ENCODE measurements at places on chromosomes 6 and 20.

GRCh38 chr6:13300643-13301590 is 27.4 kb downstream of the TBC1D7 start:
- DNase-seq = no peak

GRCh38 chr6:7691675-7692452 is 34.0 kb upstream of the BMP6 start:
- DNase-seq = no peak

DNA sequence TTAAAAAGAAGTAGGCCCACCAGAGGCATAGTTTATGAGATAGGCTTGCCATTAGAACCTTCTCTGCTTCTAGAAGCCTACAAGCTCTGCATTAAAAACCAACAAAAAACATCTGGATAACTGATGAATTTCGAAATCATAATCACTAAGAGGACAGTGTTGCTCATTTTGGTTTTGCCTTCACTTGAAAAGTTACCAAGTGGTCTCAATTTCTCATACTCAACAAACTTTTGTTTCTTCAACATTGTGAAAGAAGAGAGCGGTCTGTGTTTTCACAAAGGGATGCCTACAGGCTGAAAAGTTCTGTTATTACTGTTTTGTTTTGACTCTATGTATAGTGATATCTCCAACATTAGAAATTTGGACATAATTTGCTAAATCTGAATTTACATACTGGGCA is 98.9 kb downstream of the PDSS2 start:
- DNase-seq = no peak

DNA sequence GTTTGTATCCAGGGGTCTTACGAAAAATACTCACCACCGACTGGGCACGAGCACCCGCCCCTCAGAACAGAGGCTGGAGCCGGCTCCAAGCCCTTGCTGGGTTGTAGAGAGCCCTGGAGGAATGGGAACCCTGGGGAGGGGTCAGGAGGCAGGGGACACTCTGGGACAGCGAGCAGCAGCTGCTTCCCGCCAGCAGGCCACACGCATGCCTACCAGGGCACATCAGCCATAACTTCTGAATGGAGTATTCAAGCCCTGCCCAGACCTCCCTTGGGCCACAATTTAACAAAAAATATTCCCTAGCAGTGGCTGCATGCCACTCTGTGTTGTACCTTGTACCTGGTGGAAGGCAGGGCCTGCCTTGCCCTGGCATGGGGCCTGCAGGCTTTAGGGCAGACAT is 31.6 kb upstream of the CD93 start:
- no peak for DNase-seq

DNA sequence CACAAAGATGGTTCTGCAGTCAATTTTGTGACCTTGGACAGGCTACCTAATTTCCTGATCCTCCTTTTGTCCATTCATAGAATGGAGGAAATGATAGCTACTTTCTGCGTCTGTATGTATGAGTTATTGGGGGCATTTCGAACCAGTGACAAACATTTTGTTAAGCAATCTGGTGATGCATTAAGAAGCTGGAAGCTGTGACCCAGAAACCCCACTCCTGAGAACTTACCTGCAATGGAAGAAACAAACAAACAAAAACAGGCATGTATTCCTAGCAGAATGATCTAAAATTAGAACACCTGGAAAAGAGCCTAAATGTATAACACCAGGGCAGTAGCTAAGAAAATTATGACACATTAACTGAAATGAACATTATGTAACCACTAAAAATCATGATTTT is 33.4 kb upstream of the PRND start:
- no peak for DNase-seq

DNA sequence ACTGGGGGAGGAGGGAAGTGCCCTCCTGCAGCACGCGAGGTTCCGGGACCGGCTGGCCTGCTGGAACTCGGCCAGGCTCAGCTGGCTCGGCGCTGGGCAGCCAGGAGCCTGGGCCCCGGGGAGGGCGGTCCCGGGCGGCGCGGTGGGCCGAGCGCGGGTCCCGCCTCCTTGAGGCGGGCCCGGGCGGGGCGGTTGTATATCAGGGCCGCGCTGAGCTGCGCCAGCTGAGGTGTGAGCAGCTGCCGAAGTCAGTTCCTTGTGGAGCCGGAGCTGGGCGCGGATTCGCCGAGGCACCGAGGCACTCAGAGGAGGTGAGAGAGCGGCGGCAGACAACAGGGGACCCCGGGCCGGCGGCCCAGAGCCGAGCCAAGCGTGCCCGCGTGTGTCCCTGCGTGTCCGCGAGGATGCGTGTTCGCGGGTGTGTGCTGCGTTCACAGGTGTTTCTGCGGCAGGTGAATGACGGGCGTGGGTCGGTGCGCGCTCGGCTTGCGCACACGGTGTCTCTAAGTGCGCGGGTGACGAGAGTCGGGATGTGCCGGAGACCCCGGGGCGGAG is at the start of gene CDKN1A:
Gene CDKN1A (plus strand): TSS at position 227 of the 555 bp plus-strand sequence. CDS start 5,388 bp downstream, outside the sequence.
- DNase-seq = peak; percentile 79

GRCh38 chr6:33727932-33728331 is 16.4 kb upstream of the UQCC2 start:
- DNase-seq = no peak

GRCh38 chr20:32819992-32820697 is 391 bp downstream of the MAPRE1 start:
- peak; percentile 82 for DNase-seq

DNA sequence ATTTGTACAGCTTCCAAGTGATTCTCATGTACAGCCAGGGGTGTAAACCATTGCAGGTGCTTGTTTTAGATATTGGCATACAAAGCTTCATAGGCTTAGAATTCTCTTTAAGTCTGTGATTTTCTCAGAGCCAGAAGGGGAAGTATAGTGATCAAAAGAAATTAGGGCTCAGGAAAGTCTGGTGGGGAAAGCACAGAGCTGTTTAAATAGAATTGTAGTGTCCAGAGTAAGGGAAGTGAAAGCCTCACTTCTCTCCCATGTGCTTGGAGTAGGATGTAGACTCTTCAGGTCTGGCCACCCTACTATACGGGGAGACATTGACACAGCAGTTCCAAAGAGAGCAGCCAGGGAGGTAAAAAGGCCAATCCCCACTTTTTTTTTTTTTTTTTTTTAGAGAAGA is 10.4 kb downstream of the GCNT2 start:
- no peak for DNase-seq

GRCh38 chr20:62710886-62711702 is 2.5 kb downstream of the NTSR1 start:
- DNase-seq = no peak

DNA sequence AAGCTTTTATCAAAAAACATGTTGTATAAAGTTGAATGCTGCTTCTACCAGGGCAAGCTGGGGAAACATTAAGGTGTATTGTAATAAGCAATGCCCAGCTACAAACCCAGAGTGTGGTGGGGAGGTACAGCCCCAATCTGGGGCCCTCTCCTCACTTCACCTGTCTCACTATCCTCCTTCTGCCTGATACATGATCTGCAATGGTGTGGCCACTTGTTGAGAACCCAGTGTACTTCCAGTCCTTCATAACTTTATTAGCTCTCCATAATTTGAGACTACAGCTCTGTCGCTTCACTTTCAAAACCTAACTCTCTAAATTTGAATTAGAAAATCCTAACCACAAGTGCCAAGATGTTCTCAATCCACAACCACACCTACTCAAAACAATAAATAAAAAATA is 84.9 kb downstream of the EPB41L2 start:
- no peak for DNase-seq

DNA sequence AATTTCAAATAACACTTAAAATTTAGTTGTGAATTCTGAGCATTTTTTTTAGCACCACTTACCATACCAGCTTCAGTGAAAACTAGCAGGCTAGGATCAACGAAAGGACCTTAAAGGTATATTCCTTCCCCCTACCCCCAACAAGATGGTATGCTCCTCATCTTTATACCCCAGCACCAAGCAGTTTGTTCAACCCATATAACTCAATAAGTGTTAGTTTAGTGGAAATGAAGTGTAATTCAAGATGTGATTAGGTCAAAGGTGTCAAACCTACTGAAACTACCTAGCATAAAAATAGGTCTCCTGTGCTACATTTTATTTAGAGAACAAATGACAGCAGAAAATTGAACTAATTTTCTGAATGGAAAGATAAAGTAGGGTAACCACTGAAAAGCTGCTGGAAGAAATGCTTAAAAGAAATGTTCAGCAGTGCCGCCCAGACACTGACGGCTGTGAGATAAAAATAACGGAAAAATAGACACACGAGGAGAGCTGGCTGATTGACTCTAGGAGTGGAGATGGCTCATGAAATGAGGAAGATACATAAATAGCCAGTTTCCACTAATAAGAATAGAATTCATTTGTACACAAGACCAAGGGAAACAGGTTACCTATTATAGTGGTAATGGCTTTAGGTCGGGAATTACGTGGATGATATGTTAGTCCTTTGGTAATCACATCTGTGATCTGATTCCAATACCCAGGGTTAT is 94.8 kb downstream of the IPCEF1 start:
- no peak for DNase-seq

GRCh38 chr20:1122388-1123315 is 4.2 kb downstream of the PSMF1 start:
- no peak for DNase-seq

DNA sequence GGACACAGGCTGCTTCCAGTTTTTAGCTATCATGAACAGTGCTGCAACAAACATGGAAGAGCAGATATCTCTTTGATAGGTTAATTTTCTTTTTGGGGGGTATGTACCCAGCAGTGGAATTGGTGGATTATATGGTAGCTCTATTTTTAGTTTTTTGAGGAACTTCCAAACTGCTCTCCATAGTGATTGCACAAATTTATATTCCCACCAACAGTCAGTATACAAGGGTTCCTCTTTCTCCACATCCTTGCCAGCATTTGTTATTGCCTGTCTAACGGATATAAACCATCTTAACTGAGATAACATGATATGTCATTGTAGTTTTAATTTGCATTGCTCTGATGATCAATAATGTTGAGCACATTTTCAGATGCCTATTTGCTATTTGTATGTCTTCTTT is 237.6 kb downstream of the MMUT start:
- DNase-seq = no peak

DNA sequence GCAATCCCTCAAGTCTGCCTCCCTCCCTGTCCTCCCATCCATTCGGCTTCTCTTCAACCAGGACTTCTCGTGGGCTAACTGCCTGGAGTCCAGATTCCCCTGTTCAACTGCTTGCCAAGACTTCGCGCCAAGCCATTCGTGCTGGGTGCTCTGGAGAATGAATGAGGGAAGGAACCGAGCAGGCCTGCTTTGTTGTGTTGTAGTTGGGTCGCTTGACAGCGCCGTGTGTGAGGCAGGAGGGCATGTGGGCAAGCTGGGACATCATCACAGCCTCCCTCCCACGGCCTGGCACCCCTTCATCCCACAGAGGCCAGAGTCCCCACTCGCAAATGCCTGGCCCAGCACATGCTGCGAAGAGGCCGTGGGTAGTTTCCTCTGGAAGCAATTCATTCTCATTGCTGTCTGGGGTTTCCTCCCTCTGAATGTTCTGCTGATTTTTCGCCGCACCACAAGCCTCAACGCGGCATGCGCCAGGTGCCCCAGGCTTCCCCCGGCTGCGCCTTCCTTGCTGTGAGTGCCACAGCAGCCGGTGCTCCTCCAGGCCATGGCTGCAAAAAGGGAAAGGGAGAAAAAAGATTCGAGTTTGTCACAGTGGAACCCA is 336.0 kb downstream of the QKI start:
- DNase-seq = no peak

DNA sequence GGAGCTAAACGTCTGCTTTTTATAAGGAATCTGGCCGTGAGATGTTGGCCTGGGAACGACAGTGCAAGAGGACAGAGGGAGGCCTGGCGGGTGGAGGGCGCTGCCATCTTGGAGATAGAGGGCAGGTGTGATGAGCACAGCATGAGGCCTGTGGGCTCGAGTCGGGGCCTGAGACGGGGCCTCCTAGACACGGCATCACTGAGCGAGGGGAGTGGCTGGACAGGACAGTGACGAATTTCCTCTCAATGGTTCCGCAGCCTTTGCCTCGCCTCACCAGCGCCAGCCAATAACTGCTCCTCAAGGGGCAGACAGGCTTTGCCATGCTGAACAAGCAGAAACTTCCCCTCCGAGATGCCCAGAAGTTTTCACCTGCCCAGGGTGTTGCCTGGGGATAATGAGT is 376.7 kb downstream of the THBS2 start:
- no peak for DNase-seq

- no peak for DNase-seq
Observed at GRCh38 chr6:112910256-112910655, 563.1 kb downstream of the RFPL4B start.

- no peak for DNase-seq
Observed at GRCh38 chr6:5617179-5617578, 355.9 kb downstream of the FARS2 start.
